Stimulated activated CD4-positive, alpha-beta T cell treated with anti-CD3 and anti-CD28 coated beads, Interleukin-2, amount 100 ng/mL, for 48 hours (primary cell): ENCODE measurements at places on chromosomes 4 and X.
A peak's percentile ranks its signal among the peaks of the same experiment; 100 is the strongest.

GRCh38 chr4:128776794-128777216 is 32.7 kb upstream of the JADE1 start:
- DNase-seq, result no peak

GRCh38 chrX:97909245-97909644 is 1025.5 kb downstream of the RPA4 start:
- DNase-seq, result no peak

DNA sequence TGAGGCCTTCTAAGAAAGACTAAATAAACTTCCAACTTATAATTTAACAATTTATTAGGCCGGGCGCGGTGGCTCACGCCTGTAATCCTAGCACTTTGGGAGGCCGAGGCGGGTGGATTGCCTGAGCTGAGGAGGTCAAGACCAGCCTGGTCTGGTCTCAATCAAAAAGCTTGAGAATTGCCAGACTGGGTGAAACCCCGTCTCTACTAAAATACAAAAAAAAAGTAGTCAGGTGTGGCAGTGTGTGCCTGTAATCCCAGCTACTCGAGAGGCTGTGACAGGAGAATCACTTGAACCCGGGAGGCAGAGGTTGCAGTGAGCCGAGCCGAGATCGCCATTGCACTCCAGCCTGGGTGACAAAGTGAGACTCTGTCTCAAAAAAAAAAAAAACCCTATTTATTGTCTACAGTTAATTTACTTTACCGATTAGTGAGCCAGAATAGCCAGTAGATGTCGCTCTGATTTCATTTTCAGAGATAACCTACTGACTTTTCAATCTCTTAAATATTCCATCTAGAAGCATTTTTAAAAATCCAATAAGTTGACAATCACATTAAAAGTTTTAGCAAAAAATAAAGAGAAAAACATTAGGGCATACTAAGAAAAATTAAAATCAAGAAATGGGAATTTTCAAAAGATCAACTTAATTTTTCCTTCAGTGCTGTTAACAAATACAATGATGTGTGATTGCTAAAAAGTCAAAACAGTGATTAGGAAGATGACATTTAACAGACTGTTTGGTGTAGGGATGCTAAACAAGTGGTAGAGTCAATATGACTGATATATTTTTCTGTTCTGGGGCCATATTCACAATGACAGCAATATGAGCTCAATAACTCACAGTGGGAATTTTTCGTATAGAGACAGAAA is 4.3 kb upstream of the SHROOM3 start:
- no peak for DNase-seq

GRCh38 chr4:23290656-23291055 is 597.9 kb downstream of the GBA3 start:
- DNase-seq, result no peak

- no peak for DNase-seq
Observed at GRCh38 chrX:85882601-85883000, 164.8 kb downstream of the CHM start.

GRCh38 chrX:6149060-6149872 is 79.4 kb downstream of the NLGN4X start:
- DNase-seq, result no peak

- no peak for DNase-seq
Observed at GRCh38 chr4:20916106-20916505, 215.8 kb downstream of the PACRGL start.

GRCh38 chr4:76374798-76375197 is 46.1 kb downstream of the CCDC158 start:
- DNase-seq, result no peak

- no peak for DNase-seq
Observed at GRCh38 chr4:17283251-17283650, 228.6 kb downstream of the QDPR start.

GRCh38 chrX:41480508-41481260 is 33.5 kb downstream of the NYX start:
- no peak for DNase-seq

DNA sequence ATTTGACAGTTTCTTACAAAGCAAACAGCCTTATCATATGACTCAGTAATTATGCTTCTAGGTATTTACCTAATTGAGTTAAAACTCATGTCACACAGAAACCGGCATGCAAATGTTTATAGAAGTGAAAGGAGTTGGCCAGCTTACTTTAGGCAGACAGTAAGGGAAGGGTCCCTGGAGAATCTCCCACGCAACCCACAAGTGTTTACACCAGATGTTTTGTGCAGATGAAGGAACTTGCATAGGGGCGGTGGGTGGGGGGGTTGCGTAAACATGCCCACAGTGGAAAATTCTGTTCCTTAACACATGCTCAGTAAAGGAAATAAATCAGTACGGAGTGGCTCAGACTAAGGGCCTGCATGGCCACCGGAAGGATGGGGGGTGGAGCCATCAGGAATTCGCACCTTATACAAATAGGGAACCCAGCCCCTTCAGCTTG is 330.5 kb upstream of the AADAT start:
- DNase-seq, result no peak

GRCh38 chrX:101097546-101098453 is at the start of gene CENPI:
TSS of gene CENPI (plus strand) at chrX:101098204. CDS start at chrX:101101071, 2,867 bp downstream.
- peak; percentile 79 for DNase-seq

- DNase-seq, result no peak
Observed at GRCh38 chr4:175386776-175387507, 425.1 kb downstream of the GPM6A start.
